MM.1S (cell line): ENCODE measurements at places on chromosomes 7 and 10.

- no peak for DNase-seq
Observed at GRCh38 chr7:95046494-95047240, 139.3 kb downstream of the PPP1R9A start.

GRCh38 chr10:116353817-116354216 lies 29.6 kb downstream of the CCDC172 start:
- DNase-seq: no peak

GRCh38 chr10:110419265-110419664 lies 78.4 kb upstream of the DUSP5 start:
- DNase-seq: no peak

DNA sequence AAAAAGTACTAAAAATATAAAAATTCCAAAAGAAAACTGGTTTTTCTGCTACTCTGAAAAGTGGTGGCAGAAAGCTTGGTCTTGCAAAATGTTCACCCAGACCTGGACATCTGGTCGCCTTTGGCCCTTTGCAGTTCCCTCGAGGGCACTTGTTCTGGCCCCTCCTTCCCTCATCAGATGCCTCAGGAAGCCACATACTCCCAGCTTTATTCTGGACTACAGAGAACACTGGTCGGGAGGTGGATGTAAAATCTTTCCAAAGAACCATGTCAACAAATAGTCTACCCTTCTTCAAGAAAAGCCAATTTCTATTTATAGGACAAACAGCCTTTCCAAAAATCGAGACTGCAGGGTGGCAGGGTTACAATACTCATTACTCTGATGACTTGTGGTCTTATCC lies 726.1 kb downstream of the TNS3 start:
- no peak for DNase-seq

DNA sequence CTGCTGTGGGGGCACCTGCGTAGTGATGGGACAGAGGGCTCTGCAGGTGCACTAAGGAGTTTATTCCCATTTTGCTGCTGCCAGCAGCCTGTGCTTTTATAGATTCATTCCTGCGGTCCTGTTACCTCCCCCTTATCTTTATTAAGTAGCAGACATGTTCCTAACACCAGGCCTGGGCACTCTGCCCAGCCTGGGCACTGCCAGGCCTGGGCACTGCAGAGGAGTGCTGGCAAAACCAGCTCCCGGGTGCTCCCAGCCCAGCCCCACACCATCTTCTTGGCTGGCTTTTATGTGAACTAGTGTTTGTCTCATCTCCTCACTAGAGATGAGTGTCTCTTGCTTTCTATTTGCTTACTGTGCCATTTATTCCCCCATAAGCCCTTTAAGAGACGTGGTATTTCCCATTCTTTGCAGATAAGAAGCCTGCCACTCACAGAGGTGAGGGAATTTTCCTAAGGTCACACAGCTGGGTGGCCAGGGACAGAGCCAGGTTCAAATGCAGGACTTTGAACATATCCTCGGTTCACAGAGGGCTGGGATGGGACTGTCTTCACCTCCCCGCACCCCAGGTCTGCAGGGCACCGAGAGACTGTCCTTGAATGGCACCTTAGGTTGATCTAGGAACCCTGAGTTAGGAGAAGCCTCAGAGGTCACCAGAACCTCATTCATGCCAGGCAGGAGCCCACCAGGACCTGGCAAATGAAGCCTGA lies 14.6 kb upstream of the DRGX start:
- DNase-seq: no peak

GRCh38 chr10:62424026-62424425 lies 49.9 kb downstream of the ZNF365 start:
- no peak for DNase-seq

- no peak for DNase-seq
Observed at GRCh38 chr7:137282043-137282442, 61.5 kb downstream of the PTN start.

- no peak for DNase-seq
Observed at GRCh38 chr7:92808635-92809034, 27.7 kb downstream of the CDK6 start.

DNA sequence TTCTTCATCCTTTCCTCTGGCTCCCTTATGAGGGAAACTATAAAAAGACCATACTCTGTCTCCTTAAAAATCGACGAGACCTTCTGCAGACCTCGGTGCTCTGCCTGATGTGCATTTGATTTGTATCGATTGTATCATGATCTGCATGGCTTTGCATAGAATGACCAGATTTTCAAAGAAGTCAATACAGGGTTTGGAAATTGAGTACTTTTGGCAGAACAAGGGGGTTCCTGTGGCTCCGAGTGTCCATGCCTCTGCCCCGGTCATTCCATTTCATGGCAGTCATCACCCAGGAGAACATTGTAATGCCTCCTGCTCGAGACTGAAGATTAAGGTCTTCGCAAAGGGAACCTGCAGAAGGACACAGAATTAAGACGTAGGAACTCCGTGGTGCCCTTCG lies 685 bp downstream of the CASP2 start:
- DNase-seq: peak; percentile 11

GRCh38 chr7:132244903-132245480 lies 331.3 kb downstream of the PLXNA4 start:
- no peak for DNase-seq

GRCh38 chr10:62019013-62019684 lies 117.7 kb downstream of the ARID5B start:
- DNase-seq: no peak

DNA sequence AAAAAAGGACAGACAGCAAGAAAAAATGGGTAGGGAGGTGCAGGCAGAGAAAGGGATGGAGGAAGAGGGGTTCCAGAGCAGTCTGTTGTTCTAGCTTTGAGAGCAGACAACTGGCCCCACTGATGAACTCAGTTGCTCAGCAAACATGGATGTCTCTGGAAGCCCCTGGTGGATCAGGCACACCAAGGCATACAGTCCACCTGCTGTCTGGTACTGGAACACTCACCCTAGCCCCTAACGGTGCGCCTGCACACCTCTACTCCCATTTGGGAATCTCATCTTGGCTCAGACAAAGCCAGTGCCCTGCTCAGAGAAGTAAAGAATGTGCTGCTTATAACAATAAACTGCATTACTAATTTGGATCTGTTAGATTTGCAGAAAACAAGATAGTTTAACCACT lies 7.7 kb downstream of the MACROH2A2 start:
- no peak for DNase-seq

GRCh38 chr10:55509168-55509567 lies 708.1 kb upstream of the PCDH15 start:
- DNase-seq: peak; percentile 51

- no peak for DNase-seq
Observed at GRCh38 chr7:123552641-123553040, 5.0 kb downstream of the NDUFA5 start.

GRCh38 chr10:125936331-125936730 lies 40.0 kb downstream of the FANK1 start:
- no peak for DNase-seq

GRCh38 chr7:130683026-130683425 lies 3.3 kb downstream of the TSGA13 start:
- DNase-seq: no peak

DNA sequence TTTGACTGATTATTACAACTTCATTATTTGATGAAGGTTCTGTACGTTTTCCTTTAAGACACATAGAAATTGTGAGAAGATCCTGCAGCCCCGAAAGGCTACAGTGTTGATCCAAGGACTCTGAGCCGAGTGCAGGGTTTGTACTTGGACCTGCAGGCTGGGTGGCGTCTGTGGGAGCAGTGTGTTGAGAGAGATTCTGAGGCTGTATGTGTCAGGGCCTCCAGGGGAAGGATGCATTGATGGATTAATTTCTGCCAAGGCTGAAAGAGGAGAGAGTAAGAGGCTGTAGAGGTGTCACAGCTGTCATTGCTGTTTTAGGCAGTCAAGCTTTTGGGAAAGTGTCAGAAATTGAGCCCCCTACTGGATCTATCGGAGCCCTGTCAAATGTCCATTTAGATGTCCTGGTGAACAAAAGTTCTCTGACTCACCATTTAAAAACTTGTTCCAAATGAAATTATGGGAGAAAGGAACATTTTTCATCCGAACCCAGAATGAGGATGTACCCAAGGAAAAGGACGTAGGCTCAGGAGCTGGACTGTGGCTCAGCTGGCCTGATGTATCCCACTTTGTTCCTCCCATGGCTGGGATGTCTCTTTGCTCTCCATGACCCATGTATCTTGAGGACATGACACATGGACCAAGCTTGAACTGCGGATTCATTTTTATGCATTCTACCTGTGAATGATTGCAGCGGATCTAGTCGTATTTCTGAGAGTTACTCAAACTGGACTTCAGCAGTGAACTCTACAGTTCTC lies 102.2 kb downstream of the TCF7L2 start:
- DNase-seq: no peak

DNA sequence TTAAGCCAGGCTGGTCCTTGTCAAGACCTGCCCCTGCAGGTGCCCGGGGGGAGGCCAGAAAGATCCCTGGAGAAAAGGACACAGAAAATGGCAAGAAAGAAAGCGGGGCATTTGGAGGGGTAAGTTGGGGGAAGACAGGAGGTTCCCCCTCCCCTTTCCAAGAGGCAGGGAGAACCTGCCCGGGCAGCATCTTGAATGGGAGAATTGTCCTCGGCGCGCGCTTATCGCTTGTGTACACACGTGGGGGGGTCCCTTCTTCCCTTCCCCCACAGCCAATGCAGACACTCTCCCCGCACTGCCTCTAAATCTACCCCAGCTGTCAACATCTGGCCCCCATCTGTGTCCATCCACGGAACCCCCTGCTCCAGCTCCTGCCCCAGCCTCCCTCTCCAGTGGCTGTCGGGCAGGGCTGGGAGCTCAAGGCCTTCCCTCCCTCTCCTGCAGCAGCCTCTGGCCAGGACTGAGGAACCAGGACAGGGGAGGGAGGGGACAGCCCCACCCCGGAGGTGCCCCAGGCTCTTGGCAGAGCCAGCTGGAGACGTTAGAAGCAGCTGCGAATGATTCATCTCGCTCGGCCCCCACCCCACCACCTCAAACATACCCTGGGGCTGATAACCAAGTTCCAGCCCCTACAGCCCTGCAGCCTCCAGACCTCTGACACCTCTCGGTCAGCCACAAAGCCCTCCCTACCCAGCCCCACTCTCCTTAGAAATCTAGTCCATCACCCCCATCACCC lies 25.3 kb downstream of the EPHB4 start:
- DNase-seq: no peak

GRCh38 chr7:37007691-37008090 lies 283.4 kb upstream of the AOAH start:
- DNase-seq: no peak

GRCh38 chr10:118842843-118843624 lies 88.3 kb upstream of the CACUL1 start:
- DNase-seq: no peak
